ENCODE measurements at places on chromosomes 13 and 19. TPM values are rescaled to one million over a fixed set of nuclear protein-coding genes. Genes with fewer than 3 reads are reported as not detected.

DNA sequence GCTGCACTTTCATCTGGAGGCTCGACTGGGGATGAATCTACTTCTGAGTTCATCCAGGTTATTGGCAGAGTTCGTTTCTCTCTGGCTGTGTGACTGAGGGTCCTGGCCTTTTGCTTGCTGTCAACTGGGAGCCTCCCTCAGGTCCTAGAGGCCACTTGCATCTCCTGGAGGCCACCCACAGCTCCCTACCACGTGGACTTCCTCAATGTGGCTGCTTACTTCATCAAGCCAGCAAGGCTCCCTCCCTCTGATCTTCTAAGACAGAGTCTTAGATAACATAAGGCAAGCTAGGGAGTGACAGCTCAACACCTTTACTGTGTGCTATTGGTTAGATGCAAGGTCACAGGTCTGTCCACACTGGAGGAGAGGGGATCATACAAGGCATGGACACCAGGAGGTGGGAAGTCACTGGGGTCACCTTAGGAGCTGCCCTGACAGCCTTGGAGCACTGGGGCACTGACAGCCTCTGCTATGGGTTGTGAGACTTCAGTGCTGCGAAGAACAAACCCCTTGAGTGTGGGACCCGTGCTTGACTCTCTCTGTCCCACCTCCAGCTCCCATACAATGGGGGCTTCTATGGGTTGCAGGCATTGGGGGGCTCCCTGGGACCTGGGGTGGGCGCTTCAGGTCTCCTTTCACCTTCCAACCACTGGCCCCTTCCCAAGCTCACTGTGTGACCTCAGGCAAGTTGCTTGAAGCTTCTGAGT is 5.3 kb downstream of the FAM187B start:
- peaks cover 23% of the 10 kb centered on the region for H3K4me1 ChIP-seq
- no peaks in the 10 kb centered on the region for H3K36me3 ChIP-seq
- DNase-seq: no peak
- no peak overlapping the region for H3K27ac ChIP-seq
- H3K4me3 ChIP-seq: no peak overlapping the region

DNA sequence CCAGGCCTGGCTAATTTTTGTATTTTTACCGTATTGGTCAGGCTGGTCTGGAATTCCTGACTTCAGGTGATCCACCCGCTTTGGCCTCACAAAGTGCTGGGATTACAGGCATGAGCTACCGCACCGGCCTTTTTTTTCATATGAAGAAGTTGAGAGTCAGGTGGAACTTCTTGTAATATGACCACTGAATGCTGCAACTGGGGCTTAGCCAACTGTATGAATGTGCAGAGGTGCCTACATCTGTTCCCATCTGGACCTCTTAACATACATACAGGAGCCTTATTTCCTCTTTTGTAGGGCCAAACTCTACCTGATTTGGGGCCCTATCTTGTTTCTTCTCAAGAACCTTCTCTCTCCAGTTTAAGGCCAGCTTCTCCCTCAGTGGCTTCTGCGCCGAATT is 11.9 kb upstream of the GGACT start:
- no peaks in the 10 kb centered on the region for H3K27me3 ChIP-seq
- DNase-seq: no peak
- no peaks in the 10 kb centered on the region for H3K36me3 ChIP-seq
- H3K4me3 ChIP-seq: no peak overlapping the region
- no peaks in the 10 kb centered on the region for H3K4me1 ChIP-seq
- H3K27ac ChIP-seq: no peak overlapping the region

- peak overlapping the region; percentile 62 for H3K4me3 ChIP-seq
- DNase-seq: peak; percentile 79
- no peaks in the 10 kb centered on the region for H3K27me3 ChIP-seq
- H3K4me1 ChIP-seq: peaks cover 69% of the 10 kb centered on the region
- peak overlapping the region; percentile 96 for H3K27ac ChIP-seq
- H3K36me3 ChIP-seq: peaks cover 12% of the 10 kb centered on the region
Measured at GRCh38 chr19:1067341-1067957, 482 bp downstream of the ARHGAP45 start.

- H3K36me3 ChIP-seq: peaks cover 23% of the 10 kb centered on the region
Measured at GRCh38 chr13:99255271-99255670, 2.9 kb downstream of the GPR18 start.

GRCh38 chr19:750640-751423 is at the start of gene MISP:
MISP (plus strand) TSS chr19:751112; CDS start chr19:756947, 5,835 bp downstream.
- H3K4me3 ChIP-seq: no peak within 1 kb of the TSS
- no peaks in the 10 kb centered on the region for H3K27me3 ChIP-seq
- H3K27ac ChIP-seq: no peak within 1 kb of the TSS

Gene PRDX2
- polyA plus RNA-seq: 345 TPM
